ENCODE measurements at places on chromosomes 11 and 22.

GRCh38 chr11:87926250-87926970, 248.8 kb downstream of the RAB38 start:
- DNase-seq, result no peak

- no peak for DNase-seq
Observed at GRCh38 chr11:33912405-33913361, 20.8 kb upstream of the LMO2 start.

DNA sequence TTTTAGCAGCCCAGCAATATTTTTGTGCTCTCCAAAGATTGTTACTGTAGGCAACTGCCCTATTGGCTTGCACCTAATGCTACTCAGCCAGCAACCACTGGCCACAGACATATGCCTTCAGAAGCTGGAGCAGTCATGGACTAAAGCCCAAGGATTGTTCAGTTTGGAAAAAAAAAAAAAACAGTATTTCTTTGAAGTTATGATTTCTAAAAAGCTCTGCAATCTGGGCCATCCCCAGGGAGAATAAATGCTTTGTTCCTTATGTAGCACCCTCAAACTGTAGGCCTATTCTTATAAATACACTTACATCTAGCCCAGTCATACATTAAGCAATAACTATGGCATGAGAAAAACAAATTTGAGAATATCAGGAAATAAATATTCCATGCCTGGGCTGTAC, 2190.5 kb upstream of the RAG2 start:
- no peak for DNase-seq

GRCh38 chr11:45665933-45666647, 668 bp upstream of the CHST1 start:
- DNase-seq, result peak; percentile 25

DNA sequence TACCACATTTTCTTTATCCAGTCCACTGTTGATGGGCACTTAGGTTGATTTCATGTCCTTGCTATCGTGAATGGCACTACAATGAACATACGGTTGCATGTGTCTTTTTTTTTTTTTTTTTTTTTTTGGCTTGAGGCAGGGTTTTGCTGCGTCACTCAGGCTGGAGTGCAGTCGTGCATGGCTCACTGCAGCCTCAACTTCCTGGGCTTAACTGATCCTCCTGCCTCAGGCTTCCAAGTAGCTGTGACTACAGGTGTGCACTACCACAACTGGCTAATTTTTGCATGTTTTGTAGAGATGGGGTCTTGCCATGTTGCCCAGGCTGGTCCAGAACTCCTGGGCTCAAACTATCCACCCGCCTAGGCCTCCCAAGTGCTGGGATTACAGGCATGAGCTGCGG, 1.5 kb upstream of the CCDC90B start:
- no peak for DNase-seq

- DNase-seq, result no peak
Observed at GRCh38 chr11:45444796-45445195, 158.7 kb upstream of the SYT13 start.

DNA sequence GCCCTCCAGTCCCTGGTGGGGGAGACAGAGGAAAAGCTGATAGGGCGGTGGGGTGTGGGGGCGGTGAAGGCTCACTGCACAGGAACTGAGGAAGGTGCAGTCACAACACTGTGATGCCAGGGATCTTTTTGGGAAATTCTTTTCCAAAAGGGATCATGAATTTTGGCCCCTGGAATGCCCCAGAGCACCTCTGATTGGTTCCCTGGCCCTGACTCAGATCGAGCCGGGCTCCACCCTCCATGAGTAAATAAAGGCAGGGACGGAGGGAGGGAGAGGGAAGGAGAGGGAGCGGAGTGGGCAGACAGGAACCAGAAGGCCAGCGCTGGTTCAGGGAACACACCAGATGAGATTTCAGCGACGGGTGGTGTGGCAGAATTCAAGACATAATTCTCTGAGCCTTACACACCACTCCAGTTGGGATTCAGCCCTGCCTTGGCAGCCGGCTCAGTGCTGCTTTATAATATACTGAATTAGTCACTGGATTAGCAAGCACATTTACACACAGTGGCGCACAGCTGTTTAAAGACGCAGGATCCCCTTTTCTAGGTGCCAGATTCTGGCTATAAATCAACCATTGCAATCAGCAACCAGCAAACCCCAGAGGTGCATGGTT, 80.3 kb downstream of the ETS1 start:
- DNase-seq, result peak; percentile 88

- no peak for DNase-seq
Observed at GRCh38 chr22:47163856-47164513, 401.5 kb downstream of the TBC1D22A start.

- DNase-seq, result no peak
Observed at GRCh38 chr11:9073466-9074225, 17.8 kb downstream of the SCUBE2 start.

GRCh38 chr11:78666675-78667160, 92.1 kb upstream of the NARS2 start:
- no peak for DNase-seq

DNA sequence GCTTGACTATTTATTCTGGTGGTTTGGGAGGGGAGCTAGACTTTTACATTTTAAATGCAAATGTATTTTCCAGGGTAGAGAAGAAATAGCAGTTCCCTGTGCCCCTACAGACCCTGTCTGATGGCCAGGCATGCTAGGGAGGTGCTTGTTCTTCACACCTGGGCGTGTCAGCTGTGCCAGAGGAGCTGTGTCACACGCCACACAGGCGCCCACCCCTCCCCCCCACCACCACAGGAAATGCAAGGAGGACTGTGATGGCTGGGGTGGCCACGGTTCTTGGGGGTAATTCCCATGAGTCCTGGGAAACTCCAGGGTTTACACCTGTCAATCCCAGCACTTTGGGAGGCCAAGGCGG, 82.2 kb downstream of the FLI1 start:
- no peak for DNase-seq

Data from endothelial cell of umbilical vein (primary cell).